Endothelial cell (in vitro differentiated cells): ENCODE measurements at places on chromosomes 7 and 10. TPM values are rescaled to one million over a fixed set of nuclear protein-coding genes. Genes with fewer than 3 reads are reported as not detected.

- DNase-seq, result no peak
These were observed 11.1 kb downstream of the JMJD1C start for GRCh38 chr10:63454631-63455030.

SEM1 gene
- total RNA-seq, result 60.4 TPM

HOXA6 gene
- total RNA-seq, result not detected

GRCh38 chr10:8072211-8072610 is 17.7 kb downstream of the GATA3 start:
- DNase-seq, result no peak

CXCL12 gene
- 0.97 TPM for total RNA-seq

GRCh38 chr10:101772895-101773761 is 2.8 kb downstream of the FGF8 start:
- DNase-seq, result no peak

AASS gene
- 41.9 TPM for total RNA-seq

GLI3 gene
- 24.9 TPM for total RNA-seq

DNA sequence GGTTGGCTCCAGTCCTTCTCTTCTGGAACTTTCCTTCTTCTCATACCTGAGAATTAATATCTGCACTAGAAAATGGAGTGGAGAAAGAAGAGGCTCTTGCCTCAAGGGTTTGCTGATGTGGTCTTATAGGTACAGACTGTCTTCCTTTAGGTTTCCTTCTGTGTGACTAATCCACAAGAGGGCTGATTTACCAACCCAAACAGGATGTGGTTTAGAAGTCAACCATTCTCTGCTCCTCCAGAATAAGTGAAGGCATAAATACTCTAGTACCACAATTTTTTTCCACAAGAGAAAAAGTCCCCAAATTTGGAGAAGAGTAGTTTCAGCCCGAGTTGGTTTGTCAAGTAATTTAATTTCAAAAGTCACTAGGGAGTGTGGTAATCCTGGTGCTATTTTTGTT is 85.8 kb downstream of the NRP1 start:
- DNase-seq, result no peak

DNA sequence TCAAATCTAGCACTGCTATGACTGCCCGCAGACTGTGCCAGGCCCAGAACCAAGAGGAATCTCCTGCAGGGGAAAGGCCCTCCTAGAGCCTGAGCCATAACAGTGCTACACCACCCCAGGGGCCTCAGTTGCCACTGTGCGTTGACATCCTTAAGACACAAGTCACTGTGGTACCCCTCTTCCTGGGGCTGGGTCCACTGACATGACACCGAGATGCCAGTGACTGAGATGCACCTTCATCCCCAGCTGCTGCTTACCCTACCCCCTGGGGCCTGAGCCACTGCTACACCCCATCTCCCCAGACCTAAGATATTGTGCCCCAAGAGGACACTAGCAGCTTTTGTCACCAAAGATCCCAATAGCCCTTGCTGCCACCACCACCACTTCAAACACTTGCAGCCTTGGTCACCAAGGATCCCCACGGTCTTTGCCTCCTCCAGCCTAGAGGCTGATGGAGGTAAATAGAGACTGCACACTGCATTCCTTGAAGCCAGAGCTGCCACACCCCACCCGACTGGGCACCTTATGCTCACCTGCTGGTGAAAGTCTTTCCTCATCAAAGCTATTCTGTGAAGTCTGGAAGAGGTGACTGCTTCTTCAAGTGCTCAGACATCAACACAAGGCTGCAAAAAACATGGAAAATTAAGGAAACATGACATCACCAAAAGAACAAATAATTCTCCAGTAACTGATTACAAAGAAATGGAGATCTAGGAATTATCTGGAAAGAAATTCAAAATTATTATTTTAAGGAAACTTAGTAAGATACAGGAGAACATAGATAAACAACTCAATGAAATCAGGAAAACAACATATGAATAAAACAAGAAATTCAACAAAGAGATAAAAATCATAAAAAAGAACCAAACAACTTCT is 40.4 kb upstream of the SHH start:
- DNase-seq, result no peak

COL13A1 gene
- 22.6 TPM for total RNA-seq

GRCh38 chr7:80014511-80014910 is 120.1 kb upstream of the GNAI1 start:
- no peak for DNase-seq

PAPOLB gene
- 0.10 TPM for total RNA-seq

- no peak for DNase-seq
These were observed 116.2 kb downstream of the SND1 start for GRCh38 chr7:127768241-127768640.

DNA sequence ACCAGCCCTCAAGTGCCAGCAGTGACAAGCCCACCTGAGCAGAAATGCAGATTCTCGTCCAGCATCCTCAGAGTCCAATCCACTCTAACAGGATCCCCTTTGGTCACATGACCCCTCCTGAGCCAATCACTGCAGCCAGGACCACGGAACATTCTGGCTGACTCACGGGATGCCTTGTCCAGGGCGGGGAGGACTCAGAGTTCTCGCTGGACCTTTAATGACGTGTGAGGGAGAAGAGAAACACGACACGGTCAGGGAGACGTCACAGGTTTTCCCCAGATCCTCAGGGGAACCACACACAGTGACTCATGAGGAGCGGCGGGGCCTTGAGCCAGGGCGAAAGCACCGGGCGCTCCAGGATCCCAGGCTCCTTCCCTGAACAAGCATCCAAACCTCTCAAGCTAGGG is 155.7 kb downstream of the PTPRN2 start:
- no peak for DNase-seq

GRCh38 chr7:18087026-18087686 is 59.5 kb upstream of the PRPS1L1 start:
- DNase-seq, result peak; percentile 26

DNA sequence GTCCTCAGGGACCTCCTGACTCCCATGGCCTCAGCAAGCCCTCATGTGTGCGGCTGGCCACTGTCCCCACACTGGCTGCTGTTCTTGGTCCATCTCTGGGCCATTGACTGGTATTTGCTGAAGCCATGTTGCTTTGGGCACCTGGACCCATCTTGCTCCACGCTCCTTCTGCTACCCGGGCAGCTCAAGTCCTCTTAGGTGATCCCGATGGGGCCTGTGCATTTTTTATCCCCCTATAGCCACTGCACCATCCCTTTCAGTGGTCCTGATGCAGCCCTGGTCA is 16.7 kb downstream of the RAMP3 start:
- no peak for DNase-seq

DNA sequence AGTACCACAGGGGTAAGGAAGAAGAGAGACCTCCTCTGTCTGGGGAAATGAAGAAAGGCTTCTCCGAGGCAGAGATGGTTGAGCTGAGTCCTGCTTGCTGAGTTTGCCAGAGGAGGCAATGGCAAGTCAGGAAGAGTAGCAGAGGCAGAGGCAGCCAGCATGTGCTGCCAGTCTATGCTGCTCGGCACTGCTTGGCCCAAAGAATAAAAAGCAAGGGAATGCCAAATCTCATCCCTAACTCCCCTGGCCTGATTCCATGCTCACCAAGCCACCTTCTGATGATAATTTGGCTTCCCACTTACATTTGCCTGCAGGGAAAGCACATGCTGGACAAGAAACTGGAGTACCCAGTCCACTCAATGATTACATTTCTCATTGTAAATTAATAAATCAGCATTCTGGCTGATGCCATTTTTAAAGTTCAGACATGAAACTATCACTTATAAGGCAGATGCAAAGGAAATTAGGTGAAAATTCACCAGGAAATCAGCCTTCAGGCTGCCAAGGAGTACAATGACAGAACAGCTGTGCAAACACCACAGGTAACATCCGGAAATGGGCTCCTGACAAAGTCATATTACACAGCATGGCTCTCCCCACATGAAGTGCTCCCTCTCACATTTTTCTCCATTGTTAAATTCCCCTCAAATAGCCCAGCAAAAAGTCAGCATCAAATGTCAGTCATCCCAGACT is 245.9 kb downstream of the MTERF1 start:
- no peak for DNase-seq

DNA sequence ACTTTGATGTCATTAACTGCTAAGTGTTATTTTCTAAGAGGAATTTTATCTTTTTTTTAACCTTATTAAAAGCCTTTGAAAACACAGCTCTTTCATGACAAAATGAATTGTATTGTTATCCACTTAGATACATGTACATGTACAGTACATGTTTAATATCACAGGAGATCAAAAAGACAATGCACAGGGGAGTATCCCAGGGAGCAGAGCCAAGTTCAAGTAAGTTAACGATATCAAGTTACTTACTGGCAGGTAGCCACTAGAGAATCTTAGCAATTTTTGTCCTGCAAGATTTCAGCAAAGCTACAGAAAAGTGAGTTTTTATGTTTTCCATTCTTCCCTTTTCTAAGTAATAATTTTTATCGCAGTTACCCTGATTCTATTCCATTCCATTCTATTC is 33.9 kb upstream of the ARL4A start:
- no peak for DNase-seq

GRCh38 chr7:58086461-58086860 is 636.5 kb downstream of the ZNF716 start:
- DNase-seq, result no peak

DNA sequence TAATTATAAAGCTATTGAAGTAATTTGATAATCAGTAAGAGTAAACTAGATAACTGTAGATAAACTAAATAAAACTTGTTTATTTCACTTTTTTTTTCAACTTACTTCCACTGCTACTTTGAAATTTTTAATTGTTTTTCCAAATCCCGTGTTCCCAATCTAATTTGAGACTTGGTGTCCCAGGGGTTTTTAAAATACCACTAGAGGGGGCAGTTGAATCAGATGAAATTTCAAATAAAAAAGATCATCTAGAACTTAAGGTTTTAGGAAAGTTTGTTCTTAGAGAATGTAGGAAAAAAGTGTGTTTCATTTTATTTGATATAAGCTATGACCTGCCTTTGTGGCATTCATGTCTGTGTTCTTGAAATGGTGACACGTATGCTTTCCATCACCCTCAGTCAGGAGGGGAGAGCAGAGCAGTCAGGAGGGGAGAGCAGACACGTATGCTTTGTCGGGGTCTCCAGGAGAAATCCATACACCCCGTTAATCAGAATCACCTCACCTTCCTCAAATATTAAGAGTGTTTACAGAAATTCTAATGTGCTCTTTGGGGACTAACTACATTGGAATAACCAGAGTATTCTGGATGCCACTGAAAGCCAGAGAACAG is 49.9 kb downstream of the C10orf67 start:
- no peak for DNase-seq

- no peak for DNase-seq
These were observed 89.4 kb downstream of the COL13A1 start for GRCh38 chr10:69891057-69891617.
